ENCODE measurements at places on chromosomes 3 and 15.

DNA sequence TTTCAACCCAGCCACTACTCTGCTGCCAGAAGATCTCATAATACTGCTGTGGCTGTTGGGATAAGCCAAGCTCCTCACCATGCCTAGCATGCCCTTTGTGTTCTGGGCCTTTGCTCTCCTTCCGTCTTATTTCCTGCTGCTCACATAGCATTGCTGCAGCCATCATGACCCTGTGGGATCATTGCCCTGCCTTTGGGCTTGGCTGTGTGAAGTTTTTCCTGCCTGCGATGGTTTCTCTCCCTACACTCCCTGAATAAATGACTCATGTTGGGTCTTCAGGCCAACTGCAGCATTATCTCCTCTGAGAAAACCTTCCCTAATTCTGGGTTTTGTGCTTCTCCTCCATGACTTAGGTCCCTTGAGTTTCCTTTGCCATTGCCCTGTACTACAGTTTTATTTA lies 20.8 kb upstream of the TRA2B start:
- peaks cover 4% of the 10 kb centered on the region for H3K4me1 ChIP-seq
- no peak for DNase-seq
- no peaks in the 10 kb centered on the region for H3K36me3 ChIP-seq
- H3K27ac ChIP-seq: no peak overlapping the region

- no peak overlapping the region for H3K4me3 ChIP-seq
- no peaks in the 10 kb centered on the region for H3K27me3 ChIP-seq
- H3K27ac ChIP-seq: no peak overlapping the region
- no peaks in the 10 kb centered on the region for H3K36me3 ChIP-seq
- H3K4me1 ChIP-seq: no peaks in the 10 kb centered on the region
Measured at GRCh38 chr3:21898316-21898715, 147.3 kb upstream of the ZNF385D start.

DNA sequence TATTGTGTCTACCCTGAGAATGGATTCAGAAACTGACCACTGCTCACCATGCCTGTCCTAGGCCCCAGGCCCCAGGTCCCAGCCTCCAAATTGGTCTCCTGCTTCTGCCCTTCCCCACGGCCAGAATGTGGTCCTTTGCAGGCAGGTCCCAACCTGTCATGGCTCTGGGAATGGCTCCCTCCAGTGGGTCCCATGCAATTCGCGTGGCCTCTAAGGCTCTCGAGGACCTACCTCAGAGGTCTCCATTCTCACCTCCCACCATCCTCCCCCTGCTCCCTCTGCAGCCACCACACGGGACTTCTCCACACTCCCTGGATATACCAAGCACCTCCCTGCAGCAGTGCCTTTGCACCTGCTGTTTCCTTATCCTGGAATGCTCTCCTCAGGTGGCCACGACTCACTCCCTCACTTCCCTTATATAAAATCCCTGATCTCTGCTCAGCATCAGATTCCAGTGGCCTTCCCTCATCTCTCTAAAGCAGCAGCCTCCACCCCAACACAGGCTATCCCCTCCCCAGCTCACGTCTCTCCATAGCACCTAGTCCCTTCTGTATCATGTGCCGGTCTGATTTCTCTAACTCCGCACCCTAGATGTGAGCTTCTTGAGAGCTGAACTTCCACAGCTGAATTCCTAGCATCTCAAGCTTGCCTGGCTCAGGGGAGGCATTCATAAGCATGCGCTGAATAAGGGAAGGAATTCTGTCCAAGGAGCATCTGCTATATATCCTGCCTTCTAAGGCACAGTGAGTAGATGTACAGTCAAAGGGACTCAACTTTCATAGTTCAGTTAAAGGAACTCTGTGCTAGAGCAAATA lies 56.9 kb downstream of the ARRDC4 start:
- H3K4me3 ChIP-seq: no peak overlapping the region
- H3K36me3 ChIP-seq: no peaks in the 10 kb centered on the region
- H3K27ac ChIP-seq: no peak overlapping the region
- no peaks in the 10 kb centered on the region for H3K4me1 ChIP-seq
- no peaks in the 10 kb centered on the region for H3K27me3 ChIP-seq

GRCh38 chr3:7871003-7871560 lies 630.5 kb upstream of the LMCD1 start:
- H3K4me1 ChIP-seq: no peaks in the 10 kb centered on the region
- no peaks in the 10 kb centered on the region for H3K27me3 ChIP-seq
- H3K4me3 ChIP-seq: no peak overlapping the region
- no peak overlapping the region for H3K27ac ChIP-seq
- H3K36me3 ChIP-seq: no peaks in the 10 kb centered on the region

DNA sequence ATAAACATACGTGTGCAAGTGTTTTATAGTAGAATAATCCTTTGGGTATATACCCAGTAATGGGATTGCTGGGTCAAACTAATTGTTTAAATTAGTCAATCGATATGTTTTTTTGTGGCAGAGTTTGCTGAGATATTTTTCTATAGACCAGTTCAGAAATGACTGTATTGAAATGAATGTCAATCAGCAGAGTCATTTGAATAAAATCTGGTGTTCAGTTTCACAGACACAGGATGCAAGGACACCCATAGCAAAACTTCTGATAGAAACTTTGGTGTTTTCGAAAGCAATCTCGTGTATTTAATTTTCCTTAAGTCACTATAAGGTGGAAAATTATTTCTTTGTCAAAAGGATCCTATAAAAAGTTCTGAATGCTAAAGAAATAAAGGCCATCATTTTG lies 434.4 kb downstream of the RAP2B start:
- no peaks in the 10 kb centered on the region for H3K27me3 ChIP-seq
- no peak for DNase-seq
- H3K4me3 ChIP-seq: no peak overlapping the region

DNA sequence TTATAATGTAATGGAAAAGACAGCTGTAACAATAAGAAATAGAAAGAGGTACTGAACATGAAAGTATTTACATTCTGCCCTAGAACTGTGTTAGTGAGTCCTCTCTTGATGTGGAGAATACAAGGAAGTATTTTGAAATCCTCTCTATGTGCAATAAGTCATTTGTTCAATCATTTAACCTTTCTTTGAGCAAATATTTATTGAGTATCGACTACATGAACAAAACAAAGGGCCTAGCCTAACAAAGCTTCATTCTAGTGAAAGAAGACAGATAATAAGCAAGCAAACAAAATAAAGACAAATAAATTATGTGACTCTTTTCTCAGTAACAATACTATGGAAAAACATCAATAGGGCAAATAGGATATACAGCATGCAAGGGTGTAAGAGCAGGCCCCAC lies 354.9 kb upstream of the ATP11B start:
- no peaks in the 10 kb centered on the region for H3K36me3 ChIP-seq
- no peak overlapping the region for H3K4me3 ChIP-seq
- H3K27me3 ChIP-seq: no peaks in the 10 kb centered on the region
- H3K27ac ChIP-seq: no peak overlapping the region
- H3K4me1 ChIP-seq: no peaks in the 10 kb centered on the region

DNA sequence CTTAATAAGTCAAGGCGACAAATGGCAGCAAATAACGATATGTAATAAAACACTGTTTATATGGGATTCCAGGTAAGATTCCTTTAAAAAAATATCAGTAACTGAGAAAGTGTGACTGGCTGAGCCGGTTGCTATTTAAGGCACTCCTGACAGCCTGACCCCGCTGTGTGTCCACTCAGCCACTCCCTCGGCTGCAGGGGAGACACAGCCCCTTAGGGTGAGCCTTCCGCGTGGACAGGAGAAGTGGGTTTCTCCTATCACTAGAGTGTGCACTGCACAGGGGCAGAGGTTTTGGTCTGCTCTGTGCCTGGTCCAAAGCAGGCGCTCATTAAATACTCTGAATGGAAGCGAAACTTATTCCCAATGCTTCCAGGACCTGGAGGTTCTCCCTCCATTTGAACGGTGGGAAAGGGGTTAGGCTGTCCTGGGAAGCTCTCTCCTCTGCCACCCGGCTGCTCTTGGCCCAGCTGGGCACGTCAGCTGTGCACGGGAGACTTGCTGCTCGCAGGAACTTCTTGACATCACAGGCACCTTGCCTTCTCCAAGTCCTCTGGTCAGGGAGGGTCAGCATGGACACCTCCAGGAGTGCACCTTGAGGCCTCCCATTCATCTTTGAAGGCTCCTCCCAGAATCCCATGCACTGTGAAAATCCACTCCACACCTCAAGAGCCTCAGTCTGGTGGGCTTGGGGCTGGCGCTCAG lies 43.3 kb upstream of the SLCO2A1 start:
- DNase-seq: no peak
- no peak overlapping the region for H3K4me3 ChIP-seq
- peaks cover 16% of the 10 kb centered on the region for H3K4me1 ChIP-seq
- no peaks in the 10 kb centered on the region for H3K27me3 ChIP-seq
- H3K27ac ChIP-seq: no peak overlapping the region

DNA sequence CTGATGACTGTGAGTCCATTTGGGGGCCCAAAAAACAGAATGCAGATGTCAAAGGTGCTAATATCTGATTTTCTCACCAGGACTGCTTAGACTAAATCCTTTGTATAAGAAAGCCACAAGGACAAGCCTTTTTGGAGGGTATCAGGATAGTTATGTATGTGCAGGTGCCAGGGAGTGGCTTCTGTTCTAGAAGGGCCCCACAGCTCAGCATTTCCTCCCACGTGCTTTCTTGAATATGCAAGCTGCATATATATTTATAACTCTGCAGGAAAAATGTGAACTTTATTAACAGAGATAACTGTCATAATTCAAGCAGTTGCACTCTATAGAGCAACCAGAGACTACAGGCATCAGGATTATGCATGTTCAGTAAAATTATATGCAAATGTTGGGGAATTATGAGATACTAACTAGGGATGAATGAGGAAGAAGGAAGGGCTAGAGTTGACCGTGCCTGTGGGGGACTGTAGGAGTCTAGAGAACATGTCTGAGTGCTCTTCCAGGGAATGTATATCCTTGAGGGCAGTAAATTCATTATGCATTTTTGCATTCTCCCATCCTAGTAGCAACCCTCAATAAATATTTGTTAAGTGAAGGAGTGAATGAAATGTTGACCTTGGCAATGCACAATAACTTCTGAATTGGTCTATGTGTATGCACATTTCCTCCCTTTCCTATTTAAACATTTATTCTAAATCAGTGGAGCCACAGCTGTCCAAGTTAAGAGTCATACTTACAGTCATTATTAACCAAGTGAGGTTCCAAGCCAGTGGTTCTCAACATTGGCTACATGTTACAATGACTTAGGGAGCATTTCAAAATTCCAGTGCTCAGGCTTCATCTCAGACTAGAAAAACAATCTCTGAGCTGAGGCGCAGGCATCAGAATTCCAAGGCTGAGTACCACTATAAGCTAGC lies 94.8 kb upstream of the ANKRD28 start:
- no peaks in the 10 kb centered on the region for H3K27me3 ChIP-seq
- no peak for DNase-seq
- H3K36me3 ChIP-seq: no peaks in the 10 kb centered on the region
- H3K4me3 ChIP-seq: no peak overlapping the region
- no peaks in the 10 kb centered on the region for H3K4me1 ChIP-seq

DNA sequence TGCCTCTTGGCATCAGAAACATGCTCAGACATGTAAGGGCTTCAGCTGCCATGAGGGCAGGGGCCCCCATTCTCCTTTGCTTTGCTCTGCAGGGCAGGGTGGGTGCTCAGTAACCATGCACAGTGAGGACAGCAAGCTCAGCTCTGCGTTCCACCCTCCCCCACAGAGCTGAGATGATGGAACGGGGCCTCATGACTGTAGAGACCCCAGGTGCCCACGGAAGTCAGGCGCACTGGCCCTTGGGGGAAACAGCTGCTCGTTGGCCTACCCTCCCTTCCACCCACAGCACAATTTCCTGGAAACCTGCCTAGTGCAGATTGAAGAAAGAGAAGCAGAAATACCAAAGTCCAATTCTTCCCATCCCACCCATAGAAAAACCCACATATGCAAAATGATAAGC lies 10.5 kb downstream of the CTXND1 start:
- H3K27me3 ChIP-seq: peaks cover 10% of the 10 kb centered on the region
- no peak overlapping the region for H3K27ac ChIP-seq
- no peaks in the 10 kb centered on the region for H3K4me1 ChIP-seq
- H3K36me3 ChIP-seq: no peaks in the 10 kb centered on the region
- no peak overlapping the region for H3K4me3 ChIP-seq

DNA sequence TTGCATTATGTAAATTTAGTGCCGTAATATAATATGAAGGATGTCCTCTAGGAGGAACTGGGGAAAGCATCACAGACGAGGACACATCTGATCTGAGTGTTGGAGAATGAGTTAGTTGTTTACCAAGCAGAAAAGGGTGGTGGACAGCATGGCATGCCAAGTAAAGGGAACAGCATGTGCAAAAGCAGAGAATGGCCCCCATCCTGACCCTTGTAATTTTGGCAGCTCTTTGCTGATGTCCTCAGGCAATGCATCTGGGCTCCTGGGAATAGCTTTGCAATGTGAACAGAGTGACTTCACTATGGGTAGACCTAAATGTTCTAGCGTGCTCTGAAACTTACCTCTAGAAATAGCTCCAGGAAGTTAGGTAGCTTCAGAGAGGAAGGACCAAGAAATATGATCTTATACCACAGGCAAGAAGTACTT lies 263.3 kb downstream of the LPP start:
- DNase-seq: no peak
- no peaks in the 10 kb centered on the region for H3K27me3 ChIP-seq
- no peaks in the 10 kb centered on the region for H3K4me1 ChIP-seq
- no peak overlapping the region for H3K4me3 ChIP-seq
- H3K36me3 ChIP-seq: peaks cover 1% of the 10 kb centered on the region

Measured in neuronal stem cell (in vitro differentiated cells).